Stimulated activated CD4-positive, alpha-beta T cell treated with anti-CD3 and anti-CD28 coated beads, TNF-alpha, amount 100 ng/mL, for 24 hours (primary cell): ENCODE measurements at places on chromosomes 7 and 10.

GRCh38 chr10:78047314-78047891, 13.7 kb downstream of the RPS24 start:
- DNase-seq, result peak; percentile 78

DNA sequence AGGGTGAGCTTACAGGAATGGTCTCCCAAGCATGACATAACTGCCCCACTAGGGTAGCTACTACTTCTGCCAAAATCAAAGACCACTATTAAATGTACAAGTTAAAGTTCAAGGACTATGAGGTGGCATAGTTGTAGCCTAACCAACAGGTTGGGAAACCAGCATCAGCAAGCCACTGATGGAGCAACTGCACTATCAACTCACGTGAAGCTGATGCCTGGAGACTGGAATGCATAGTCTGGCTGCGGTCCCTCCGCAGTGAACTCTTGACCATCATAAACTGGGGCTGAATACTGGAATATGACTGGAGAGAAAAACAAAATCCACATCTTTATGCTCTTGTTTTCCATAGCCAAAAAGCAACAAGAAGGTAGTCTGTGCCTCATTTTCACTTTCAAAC, 541.4 kb downstream of the DNAJB9 start:
- DNase-seq, result no peak

DNA sequence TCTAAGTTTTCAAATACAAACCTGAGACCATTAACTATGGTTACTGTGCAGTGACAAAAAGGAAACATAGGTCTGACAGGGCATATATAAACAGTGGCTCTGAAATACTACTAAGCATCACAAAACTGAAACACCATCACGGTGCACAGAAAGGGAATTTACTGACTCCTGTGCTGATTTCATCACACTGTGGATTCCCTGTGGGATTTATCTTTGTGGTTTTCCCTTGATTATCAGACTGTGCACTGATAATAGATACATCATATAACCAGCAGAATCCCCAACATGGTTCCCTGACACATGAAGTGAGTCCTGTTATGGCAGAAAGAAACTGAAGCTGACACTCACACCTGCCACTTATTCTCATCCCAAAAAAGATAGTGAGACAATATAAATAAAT, 676.3 kb upstream of the KCND2 start:
- no peak for DNase-seq

DNA sequence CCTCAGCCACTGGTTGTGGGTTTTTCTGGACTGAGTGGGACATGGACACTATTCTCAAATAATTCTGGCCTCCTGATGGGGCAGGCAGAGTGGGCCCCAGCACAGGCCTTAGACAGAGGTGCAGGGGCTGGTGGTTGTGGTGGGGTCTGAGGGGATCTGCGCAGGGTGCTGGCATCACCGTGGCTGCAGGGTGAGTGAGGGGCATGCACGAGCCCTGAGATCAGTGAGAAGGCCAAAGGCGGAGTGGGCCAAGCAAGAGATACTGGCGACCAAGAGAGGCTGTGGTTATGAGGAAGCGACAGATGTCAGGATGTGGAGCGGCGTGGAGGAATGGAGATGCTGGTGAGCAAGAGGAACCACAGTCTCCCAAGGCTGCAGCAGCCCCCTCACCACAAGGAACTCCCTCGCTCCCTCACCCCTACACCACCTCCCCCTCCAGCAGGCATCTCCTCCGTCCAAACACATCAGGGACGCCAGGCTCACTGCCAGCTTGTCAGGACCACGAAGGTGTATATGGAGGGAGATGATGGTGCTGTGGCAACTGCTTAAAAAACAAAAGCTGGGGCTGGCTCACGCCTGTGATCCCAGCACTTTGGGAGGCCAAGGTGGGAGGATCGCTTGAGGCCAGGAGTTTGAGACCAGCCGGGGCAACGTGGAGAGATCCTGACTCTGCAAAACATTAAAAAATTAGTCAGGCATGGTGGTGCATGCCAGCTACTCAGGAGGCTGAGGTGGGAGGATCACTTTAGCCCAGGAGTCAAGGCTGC, 9.6 kb downstream of the PRF1 start:
- DNase-seq, result no peak

DNA sequence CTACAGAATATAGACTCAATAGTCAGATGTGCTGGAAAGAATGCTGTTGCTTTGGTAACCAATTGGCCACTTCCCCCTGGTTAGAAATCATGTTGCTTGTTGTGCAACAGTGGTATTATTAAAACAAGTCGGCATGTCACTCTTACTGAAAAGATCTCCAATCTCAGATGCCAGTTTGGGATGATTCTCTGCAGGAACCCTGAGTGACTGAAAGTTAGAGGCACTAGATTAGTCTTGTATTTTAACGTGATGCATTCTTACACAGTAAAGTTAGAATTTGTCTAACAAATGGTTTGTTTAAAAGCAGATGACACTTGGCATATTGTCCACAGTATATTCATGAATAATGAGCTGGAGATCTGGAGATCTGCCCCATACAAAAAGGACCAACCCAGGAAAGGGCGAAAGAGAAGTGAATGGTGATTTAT, 287.6 kb downstream of the TWIST1 start:
- DNase-seq, result no peak

DNA sequence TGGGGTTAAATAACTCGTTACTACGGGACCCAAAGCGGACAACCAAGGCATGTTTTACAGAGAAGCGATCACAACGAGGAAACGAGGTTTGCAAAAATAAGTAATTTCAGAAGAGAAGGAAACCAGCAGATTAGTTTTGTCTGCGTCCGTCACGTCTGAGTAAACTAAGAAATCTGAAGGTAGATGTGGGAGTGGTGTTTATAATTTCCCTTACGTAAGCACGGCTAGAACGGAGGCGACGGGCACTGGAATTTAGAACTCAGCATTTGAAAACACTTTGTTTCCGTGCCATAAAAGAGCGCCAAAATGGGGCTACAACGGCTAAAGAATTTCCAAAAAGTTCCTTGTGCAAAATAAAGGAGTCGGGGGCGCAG, 718 bp upstream of the UMAD1 start:
- DNase-seq, result peak; percentile 42

DNA sequence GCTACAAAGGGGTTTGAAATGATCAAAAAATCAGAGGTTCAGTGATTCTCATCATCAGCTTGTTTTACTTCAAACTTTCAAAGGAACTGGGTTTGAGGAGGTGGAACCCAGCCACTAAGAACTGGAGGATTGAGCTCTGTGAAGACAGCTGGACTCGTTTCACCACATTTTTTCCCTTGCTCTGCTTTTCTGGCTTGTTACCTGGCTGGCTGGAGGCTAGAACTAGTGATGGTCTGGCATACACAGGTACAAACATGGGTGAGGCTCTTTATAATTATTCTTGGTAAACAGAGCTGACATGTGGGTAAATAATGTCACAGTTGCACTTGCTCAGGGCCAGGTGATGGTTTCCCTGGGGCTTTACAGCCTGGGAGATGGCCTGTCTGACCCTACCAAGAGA, 352.5 kb downstream of the FGFR2 start:
- DNase-seq, result no peak

DNA sequence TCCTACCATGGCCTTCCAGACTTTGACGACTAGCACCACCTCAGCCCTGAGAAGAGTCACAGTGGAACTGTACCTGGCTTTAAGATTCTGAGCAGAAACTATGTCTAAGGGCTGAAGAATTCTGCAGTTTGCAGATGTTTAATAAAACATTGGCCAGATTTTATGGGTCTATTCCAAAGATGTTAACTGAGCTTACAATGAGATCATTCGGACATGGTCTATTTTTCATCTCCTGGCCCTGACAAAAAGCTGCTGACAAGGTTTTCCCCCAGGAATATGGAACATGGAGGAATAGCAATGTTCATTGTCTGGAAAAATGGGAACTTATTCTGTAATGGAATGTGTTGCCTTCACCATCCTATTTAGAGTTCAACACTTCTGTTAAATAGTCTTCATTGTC, 66.4 kb downstream of the PTF1A start:
- DNase-seq, result no peak

DNA sequence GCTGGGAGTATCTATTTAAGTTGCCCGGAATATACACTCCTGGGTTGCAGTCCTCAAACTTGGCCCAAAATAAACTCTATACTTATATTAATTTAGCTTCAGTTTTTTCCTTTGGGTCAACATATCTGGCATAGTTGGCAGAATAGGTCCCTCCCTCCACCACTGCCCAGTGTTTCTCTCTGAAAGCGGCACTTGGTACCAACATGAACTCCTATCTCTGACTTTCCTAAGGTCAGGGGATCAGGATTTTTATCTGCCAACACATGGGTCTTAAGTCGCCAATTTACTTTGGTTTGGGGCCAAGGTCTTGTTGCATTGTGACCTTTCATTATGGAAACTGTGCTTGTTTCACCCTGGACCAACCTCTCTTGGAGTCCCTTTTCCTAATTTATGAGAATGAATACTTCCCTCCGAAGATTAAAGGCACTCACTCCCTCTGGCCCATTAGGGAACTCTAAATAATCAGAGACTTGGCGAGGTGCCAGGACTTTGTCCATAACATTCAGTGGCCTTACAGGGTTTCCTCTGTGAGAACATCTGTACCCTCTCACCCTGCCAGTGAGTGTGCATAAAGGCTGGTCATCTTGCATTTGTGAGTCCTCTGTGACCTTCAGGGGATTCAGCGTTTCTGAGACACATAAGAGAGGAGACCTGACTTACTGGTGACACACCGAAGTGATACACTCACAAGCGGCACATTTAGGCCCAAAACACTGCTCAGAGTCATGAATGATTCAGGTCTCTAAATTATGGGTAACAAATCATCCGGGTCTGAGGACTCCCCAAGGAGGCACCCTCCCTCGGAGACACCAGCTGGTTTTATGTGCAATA, 19.7 kb upstream of the FKBP9 start:
- DNase-seq, result no peak

GRCh38 chr10:287814-288213, 152.6 kb downstream of the ZMYND11 start:
- DNase-seq, result no peak

DNA sequence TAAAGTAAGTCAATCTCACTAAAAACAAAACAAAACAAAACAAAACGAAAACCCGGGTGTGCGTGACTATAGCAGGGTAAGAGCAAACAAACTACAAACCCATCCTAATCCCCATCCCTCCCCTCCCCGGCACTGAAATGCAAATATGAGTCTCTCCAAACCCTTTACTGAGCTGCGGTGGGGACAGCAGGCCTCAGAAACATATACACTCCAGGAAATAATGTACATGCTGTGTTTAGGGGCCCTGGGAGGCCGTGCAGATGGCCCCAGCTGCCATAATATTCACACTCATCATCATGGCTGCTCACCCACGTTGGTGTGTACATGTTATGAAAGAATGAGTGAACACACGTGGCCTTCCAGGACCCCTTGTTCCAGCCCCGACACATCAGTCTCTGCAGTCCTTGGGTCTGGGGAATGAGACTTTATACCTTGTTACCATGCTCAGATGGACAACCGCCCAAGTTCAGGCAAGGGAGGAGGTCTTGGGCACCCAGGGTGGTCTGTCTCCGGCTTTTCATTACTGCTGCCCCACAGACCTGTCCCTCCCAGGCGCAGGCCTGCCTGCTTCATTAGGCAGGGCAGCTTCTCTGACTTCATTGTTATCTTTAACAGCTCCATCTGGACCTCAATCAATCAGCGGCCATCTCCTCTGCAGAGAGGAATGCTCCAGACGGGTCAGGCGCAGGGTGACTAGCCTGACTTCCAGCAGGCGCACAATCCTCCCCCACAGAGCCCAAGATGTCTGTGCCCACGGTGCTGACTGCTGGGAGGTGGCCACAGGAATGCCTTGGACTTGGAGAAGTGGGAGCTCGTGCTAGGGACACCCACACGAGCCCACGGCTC, 20.6 kb downstream of the HSPA12A start:
- DNase-seq, result no peak

DNA sequence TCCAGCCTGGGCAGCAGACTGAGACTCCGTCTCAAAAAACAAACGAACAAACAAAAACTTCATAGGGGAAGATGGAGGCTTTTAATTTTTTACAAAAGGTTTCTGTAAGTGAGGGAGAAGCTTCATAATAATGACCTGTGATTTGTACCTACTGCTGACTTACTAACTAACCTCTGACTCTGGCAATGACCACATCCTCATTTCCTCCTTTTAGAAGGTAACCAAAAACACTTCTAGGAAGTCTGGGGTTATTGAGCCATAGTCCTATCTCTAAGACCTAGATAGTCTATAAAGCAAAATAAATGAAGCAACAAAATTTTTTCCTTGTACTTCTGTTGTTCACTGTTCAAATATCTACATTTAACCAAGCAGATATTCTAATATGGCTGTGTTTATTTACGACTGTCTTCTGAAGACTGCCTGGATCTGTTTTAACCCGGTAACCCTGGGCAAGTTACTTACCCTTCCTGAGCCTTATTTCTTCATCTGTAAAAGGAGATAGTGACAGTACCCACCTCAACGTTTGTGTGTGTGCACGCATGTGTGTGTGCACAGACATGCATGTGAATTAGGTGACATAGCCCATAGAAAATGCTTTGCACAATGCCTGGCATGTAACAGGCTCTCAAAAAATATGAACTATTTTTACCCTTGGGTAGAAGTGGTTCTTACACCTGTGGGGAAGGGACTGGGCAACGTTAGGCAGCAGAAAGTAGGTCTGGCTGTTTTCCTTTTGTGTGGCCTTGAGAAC, 30.8 kb upstream of the SMNDC1 start:
- no peak for DNase-seq

DNA sequence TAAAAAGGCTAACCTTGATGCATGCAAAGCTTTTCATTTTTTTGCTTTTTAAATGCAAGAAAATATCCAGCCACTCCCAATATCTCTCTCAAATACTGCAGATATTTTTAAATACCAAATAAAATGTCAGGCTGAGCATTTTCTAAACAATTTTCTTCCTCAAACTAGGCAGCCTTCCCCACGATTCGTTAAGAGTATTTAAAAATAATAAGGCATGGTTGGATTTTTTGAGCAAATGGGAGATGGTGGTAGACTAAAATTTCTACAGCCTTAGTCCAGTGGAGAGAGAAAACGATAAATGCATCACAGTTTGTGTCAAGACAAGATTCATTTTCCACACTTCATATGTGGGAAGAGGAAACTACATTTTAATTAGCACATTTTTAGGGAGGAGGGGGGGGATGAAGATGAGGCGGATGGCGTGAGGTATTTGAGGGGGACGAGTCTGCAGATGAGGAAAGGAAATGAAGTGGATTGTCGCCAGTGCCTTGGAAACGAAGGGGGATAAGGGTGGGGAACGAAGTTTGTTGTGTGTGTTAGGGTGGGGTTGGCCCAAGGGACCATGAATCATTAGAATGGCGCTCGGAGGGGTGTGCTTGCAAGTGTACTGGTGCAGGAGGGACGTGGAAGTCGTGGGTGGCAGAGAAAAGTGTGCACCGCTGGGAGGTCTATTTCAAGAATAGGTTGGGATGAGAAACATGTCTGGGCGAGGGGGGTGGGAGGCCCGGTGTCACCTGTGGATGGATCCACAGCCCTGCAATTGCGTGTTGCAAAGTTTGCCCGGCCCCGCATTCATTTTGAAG, 1.2 kb upstream of the ADD3 start:
- DNase-seq, result peak; percentile 15

GRCh38 chr7:91784469-91784868, 96.0 kb downstream of the MTERF1 start:
- DNase-seq, result no peak

- DNase-seq, result no peak
Measured at GRCh38 chr10:30827531-30828120, 198.1 kb upstream of the LYZL2 start.
